ENCODE measurements at places on chromosomes 13 and 19. TPM values are rescaled to one million over a fixed set of nuclear protein-coding genes. Genes with fewer than 3 reads are reported as not detected.

DNA sequence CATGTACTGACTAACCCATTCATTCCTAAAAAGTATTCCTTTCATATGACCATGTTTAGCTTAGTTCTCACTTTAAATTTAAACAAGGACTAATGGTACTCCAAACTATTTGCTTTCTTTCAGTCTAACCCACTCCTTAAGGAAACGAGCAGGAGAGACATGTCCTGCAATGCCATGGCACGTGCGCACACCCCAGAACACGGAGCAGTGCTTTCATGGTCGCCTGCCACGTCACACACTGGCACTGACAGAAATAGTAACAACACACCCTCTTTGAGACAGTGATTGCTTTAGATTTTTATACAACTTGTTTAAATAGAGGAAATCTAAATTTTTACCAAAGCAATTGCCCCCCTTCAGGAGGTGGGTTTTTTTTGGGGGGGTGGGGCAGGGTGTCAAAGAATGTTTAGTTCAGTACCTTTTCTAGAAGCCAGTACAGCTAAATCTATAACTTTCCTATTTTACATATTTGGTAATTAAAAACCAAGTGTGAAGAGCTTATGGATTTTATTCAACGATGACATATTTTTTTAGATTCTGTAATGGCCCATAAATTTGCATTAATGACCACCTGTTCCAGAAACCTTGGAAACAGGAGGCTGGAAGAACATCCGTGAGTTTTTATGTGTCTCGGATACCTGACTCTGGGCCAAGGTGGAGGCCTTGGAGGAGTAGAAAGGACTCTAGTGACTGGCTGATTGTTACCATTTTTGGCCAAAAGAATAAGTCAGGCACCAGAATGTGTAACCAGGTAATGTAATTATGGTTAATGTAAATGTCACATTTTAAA is 247.1 kb downstream of the DCT start:
- no peak for DNase-seq

The KLHL26 gene
- 10.5 TPM for total RNA-seq

The ZSCAN1 gene
- total RNA-seq, result not detected

- no peak for DNase-seq
Measured at GRCh38 chr19:7294558-7295212, 471 bp upstream of the INSR start.

- DNase-seq, result no peak
Measured at GRCh38 chr19:55544014-55544413, 1.3 kb downstream of the SBK3 start.

- no peak for DNase-seq
Measured at GRCh38 chr19:12790628-12791344, 500 bp upstream of the JUNB start.

Measured in naive thymus-derived CD4-positive, alpha-beta T cell (primary cell).